Astrocyte of the hippocampus (primary cell): ENCODE measurements at places on chromosomes 5 and 9.

- DNase-seq: peak; percentile 58
Observed at GRCh38 chr5:31196309-31196708, 2.8 kb downstream of the CDH6 start.

DNA sequence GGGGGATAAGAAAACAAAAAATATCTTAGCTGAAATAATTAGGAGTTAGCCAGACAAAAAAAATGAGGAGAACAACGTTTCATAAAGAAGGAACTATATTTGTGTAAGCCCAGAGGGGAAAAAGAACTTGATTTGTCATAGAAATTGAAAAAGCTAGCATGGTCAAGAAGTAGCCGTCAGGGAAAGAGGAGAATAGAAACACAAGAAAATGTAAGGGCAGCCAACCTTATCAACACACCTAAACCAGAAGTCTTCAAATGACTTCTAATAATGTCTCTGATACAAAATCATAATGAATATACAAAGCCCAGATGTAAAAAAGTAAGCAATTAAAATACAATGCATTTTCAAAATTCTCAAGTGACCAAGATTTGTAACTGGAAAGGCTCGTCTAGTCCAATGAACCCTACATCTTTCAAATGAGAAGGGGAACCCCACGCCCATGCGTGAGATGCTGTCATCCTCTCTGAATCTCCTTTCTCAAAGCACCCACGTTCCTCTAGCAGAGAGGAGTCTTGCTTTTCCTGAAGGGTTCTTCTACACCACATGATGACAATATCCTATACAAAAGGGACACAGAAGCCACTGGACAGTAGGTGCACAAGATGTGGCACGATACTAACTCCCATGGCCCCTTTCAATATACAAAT is 103.7 kb downstream of the ARL15 start:
- no peak for DNase-seq

GRCh38 chr5:20335978-20336377 is 348.0 kb upstream of the CDH18 start:
- no peak for DNase-seq

DNA sequence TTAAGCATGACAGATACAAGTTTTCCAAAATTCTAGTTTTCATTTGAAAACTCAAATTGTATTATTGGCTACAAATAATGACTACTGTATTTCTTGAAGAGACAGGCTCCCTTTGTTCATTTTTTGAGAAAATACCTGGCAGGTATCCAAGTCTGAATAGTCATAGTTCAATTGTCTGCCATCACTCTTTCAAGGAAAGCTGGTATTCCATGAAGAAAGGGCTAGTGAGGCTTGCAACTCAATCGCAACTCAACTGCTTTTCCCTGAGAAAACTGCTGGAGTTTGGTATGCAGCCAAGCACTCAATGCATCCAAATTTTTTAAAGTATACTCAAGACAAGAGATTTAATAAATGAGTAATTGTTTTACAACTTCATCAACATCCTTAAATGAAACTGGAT is 61.4 kb upstream of the TRIO start:
- DNase-seq: no peak

GRCh38 chr5:112036206-112036605 is 279.2 kb upstream of the NREP start:
- no peak for DNase-seq

DNA sequence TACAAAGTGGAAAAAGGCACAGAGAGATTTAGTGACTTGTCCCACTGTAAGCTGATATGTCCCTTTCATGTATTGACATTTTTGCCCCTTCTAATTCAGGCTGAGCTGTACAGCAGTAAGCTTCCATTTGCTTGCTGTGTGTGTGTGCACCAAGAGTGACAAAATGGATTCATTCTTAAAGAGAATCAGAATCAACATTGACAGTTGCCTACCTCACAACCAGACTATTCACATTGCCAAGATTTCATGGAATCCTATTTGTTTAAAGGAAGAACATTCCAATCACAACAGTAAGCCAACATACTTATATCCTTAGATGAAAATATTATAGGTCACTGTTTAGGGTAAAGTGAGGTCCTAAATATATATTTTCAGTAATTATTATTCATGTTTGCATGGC is 102.6 kb downstream of the TMEM232 start:
- DNase-seq: peak; percentile 20

GRCh38 chr5:137336565-137337120 is 162.5 kb downstream of the SPOCK1 start:
- peak; percentile 19 for DNase-seq

DNA sequence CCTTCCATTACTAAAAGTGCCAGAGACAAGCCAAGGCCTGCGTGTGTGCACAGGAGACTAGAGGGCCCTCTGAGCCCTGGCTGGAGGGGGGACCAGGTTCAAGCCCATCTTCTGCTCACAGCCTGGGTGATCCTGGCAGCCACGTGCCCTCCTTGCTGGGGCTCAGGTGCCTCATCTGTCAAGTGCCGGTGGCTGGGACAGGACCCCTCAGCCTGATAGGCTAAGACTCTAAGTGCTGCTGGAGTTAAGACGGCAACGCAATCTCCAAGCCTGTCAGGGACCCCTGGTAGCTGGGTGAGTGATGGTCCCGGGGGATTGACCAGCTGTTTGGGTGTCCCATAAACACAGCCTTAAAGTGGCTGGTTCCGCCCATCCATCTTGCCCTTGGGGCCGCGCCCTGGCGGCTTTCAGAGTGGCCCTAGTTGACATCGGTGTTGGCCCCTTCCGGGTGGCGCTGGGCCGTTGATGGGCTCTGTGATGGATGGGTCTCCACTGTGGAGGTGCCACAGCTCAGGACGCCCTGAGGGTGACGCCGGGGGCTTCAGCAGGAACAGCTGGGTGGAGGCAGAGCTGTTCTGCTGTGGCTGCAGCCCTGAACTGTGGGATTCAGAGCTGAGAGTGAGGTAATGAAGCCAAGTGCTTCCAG is 136.2 kb downstream of the BARX1 start:
- no peak for DNase-seq

DNA sequence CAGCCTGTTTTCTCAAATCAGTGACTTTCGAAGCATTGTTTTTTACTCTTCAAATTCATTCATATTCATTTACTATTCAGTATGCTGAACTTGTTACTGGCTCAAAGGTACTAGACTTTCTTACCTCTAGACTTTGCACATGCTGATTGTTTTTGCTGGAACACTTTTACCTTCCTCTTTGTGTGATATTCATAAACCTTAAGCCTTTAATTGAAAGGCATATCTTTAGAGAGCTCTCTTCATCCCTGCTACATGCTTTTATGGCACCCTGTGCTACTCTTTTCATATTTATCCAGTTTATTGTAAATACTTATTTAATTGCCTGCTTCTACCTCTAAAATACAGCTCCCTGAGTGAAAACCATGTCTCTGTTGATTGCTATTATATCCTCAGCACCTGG is 48.7 kb upstream of the LRRC19 start:
- no peak for DNase-seq

DNA sequence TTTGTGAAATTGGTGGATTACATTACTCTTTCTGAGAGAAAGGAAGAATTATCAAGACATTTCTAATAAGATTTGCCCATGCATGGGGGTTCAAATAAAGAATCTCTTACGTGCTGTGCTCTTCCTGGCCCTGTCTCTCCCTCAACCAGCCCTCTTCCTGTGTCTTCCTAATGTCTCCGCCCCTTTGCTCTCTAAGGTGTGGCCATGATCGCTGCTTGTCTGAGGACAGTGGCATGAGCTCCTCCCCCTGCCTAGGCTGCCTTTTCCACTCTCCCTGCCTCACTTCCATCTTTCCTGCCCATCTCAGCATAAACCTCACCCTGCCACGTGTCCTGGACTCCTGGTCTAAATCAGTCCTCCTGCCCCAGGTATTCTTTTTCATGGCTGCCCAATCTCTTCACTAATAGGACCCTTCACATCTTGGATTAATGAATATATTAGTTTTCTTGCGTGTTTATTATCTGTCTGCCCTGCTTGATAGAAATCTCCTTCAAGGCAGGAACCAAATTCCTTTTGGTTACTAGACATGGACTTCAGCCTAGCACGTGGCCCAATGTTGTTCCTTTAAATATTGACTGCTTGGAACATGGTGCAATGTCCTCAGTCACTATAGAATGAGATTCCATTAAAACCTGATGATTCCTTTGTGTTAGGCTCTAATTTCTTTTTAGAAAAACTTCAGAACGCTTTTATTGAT is 122.3 kb downstream of the MTRR start:
- DNase-seq: no peak

DNA sequence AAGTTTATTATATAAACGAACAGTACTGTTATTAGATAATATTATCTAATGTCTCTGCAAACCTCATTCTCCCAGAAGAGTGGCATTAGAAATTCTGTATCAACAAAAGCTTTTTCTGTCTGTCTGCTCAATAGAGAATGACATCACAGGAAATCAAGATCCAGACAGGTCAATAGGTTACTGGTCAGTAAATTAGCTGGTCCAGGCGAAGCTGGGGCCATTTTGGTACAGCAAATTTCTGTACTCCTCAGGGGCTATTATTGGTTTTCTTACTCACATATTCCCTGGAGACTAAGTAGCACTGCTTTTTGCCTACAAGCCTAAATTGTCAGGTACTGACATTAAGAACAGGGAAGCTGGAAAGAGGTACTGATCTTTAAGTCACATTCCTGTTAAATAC is 80.5 kb downstream of the PLPP1 start:
- no peak for DNase-seq

- DNase-seq: no peak
Observed at GRCh38 chr5:79746642-79747569, 57.3 kb downstream of the CMYA5 start.

GRCh38 chr5:125776656-125777139 is 646.5 kb upstream of the GRAMD2B start:
- no peak for DNase-seq

DNA sequence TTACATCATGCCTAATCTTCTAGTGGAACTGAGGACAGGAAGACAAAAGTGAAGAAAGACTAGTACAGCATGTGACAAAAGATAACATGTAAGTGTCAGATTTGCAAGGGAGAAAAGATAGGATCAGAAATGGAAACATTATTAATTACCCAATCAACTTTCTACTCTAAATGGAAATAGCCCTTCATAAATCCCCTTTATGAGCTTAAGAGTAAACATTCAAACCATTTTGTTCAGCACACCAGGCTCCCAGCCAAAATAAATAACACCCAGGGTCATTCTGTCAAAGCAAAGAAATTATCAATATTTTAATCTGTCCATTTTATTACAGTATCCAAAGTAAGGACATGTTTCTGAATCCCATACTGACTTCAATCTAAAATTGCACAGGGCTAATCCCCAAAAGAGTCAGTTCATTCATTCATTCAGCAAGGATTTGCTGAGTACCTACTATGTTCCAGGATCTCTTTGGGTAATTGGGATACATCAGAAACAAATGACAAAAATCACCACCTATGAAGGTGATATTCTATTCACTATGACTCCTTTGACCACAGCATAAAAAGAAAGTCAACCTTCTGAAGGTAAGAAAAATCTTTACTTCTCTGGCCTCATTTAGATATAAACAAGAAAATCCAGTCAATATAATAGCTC is 5.3 kb downstream of the PRELID2 start:
- no peak for DNase-seq

- peak; percentile 38 for DNase-seq
Observed at GRCh38 chr5:36599986-36600779, 6.2 kb upstream of the SLC1A3 start.

GRCh38 chr9:134546246-134546731 is 95.3 kb upstream of the COL5A1 start:
- peak; percentile 87 for DNase-seq

GRCh38 chr5:110951373-110951791 is 120.1 kb upstream of the TSLP start:
- peak; percentile 62 for DNase-seq

DNA sequence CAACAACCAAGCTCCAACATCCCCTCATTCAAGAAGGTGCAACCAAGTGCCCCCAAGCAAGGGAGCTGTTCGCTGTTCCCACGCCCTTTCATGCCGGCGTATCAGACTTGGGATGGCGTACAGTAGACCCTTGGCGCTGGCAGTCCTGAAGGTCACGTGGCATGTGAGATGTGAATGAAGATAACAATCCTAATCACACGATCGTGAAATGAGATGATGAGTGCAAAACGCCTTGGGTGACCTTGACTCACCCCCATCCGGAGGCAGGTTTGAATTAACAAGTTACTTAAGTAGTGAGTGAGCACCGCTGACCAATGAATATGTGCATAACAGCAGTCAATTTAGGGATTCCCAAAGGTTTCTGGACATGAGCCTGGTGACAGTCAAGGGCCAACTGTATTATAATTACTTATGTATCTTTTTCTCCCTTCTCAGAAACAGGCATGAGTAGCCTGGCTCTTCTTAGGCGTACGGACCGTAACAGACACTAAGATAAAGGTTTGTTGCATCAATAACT is 150.2 kb downstream of the TTLL11 start:
- DNase-seq: no peak

DNA sequence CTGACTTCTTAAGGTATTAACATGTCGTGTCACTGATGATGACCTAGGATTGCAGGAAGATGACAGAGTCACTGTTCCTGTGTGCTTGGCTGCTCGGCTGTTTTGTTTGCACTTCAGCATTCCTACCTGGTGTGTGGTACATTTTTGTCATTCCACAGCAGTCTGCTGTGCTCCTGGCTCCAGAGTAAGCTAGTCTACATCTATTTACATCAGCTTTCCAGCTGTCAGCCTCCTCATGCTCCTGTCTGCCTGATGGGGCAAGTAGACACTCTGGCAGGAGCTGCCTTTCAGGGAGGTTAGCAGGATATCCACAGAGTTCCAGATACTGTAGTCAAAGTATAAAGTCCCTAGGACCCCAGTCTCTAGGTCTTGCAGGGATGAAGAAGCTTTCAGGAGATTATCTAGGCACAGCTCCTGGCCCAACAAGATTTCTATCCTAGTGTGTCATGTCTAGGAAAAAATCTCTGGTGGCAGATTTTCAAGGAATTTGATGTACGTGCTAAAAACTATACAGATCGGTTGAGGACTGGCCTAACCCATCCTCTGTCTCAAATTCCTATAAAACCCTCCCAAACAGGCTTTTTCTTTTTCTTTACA is 28.4 kb downstream of the RUSC2 start:
- peak; percentile 96 for DNase-seq

- no peak for DNase-seq
Observed at GRCh38 chr5:178304761-178305645, 72.4 kb upstream of the PHYKPL start.

- DNase-seq: peak; percentile 19
Observed at GRCh38 chr5:7395432-7395946, 449 bp upstream of the ADCY2 start.

DNA sequence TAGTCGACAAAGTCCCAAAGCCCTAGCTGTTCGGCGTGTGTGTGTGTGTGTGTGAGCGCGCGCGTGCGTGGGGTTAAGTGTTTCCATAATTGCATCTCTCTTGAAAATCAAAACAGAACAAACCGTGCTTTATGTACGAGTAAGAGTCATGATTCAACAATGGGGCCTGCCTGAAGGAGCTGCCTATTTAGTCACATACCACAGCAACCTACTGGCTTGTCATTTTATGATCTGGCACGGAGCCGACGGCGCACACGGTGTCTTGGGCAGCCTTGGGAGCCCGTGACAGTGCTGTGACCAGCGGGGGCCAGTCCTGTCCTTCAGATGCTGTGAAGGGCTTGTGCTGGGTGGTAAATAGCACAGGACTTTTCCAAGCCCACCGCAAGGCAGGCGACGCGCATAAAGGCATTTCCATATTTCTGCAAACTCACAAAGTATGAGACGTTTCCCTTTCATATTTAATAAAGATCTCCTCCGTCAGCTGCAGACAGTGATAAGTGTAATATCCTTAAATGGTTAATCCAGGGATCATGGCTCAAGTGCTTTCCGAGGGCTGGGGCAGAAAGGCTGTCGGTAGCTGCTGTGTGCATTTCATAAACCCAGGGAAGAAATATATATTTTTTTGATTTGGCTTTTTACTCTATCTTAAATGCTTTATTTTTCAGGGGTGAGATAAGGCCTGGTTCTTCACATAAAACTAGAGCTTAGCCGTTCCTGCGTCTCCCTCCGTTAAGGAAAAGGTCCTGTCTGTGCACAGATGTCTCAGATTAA is 270.2 kb upstream of the IRX1 start:
- DNase-seq: peak; percentile 49
